ENCODE measurements at places on chromosomes 3 and 15.

DNA sequence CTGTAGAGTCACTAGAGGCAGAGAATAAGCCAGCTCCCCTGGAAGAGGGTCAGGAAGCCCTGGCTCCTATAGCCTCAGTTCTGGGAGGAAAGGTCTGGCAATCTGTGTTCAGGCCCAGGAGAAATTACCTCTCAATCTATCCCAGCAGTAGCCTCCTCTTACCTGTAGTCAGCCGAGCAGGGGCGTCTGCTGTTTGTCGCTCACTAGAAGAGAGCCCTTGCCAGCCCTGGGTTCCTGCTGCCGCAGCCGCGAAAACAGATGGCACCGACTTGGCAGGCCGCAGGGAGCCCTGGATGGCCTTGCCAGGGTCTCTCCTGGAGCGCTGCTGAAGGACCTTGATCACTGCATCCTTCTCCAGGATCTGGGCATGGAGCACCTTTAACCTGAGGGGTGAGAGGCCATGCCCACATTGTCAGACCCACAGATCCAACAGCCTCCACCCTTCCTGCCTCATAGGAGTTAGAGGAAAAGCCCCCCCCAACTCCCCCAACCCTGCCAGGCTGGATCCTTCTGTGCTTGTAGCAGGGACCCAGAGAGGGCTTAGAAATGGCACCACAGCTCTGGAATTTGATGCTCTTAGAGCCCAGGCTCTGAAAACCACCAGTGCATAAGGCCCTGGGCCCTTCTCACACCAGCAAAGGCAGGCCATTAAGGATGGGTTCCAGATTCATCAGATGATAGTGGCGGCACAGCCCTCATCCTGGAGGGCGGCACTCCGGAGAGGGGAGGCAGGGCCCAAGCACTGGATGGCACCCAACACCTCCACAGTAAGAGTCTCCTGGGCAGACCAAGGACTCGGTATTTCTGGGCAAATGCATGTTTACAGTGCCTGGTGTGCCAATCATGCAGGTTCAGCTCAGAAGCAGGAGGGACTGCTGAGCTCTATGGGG, 14.9 kb downstream of the AMOTL2 start:
- DNase-seq: no peak

- DNase-seq: no peak
Measured at GRCh38 chr3:53820084-53820483, 26.1 kb downstream of the CHDH start.

GRCh38 chr3:115218859-115219258, 71.8 kb upstream of the ZBTB20 start:
- no peak for DNase-seq

DNA sequence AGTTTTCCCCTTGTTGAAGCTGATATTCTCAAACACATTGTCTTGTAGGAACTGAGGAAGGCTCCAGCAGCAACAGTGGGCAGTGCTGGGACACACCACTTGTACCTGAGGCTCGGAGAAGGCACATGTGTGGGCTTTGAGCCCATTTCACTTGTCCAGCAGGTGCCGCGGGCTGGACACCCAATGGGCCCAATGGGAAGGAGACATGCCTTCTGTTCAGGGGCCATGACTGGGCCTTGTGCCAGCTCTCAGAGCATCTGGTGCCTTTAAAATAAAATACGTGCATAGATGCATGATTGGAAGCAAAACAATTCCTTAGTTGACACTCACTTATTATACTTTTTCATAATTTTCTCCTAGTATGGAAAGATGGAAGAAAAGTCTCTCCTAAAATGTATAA, 334.2 kb downstream of the KLF13 start:
- no peak for DNase-seq

DNA sequence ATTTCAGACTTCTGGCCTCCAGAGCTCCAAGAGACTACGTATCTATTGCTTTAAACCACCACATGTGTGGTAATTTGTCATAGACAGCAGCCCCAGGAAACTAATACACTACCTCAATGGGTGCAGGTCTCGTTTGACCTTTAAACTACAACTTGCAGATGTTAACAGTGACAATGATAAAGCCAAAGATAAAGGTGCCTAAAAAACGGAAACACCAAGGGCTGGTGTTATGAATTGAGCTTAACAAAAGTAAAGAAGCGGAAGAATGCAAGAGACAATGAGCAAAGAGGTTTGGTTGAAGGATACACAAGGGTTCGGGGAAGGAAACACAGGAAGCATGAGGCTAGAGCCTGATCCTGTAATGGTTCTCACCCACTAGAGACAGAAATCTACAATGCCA, 50.8 kb downstream of the RFTN1 start:
- no peak for DNase-seq

GRCh38 chr3:128548426-128549282, 55.7 kb upstream of the GATA2 start:
- DNase-seq: no peak

GRCh38 chr15:55253580-55253979, 36.0 kb downstream of the RAB27A start:
- DNase-seq: no peak

GRCh38 chr3:48243886-48244285, 3.0 kb downstream of the ZNF589 start:
- DNase-seq: no peak

DNA sequence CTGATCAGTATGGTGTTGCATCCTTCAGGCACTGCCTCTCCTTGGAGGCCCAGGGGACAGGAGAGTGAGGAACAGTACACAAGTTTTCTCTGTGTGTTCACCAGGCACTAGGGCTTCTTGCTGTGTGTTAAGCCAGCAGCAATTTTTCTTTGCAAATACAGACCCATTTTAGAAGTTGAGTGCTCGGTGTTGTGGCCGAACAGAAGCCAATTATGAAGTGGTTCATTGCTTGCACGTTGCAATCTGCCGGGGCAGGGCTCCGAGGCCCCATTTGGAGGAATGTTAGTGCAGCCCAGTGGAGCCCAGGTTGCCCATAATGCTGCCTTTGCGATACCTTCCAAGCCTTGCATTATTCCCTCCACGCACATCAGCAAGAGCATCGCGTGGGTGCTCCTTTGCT, 51.0 kb downstream of the EPHB1 start:
- DNase-seq: no peak
